ENCODE measurements at places on chromosomes 2 and 18.
A peak's percentile ranks its signal among the peaks of the same experiment; 100 is the strongest.

DNA sequence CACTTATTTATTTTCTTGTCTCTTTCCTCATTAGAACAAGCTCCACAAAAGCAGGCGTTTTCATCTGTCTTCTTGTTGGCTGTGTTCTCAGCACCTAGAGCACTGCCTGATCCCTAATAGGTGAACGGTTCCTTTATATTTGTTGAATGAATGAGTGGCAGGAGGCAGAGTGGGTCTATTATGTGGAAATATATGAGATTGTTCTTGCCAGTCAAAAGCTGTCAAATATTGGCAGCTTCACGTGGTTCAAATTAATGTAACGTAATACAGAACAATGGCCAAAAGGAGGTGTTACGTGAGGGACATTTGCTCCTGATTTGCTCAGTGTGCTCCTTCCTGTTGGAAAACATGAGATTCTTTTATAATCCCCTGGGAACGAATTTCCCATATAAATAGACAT lies 8.5 kb upstream of the ARHGAP25 start:
- DNase-seq: no peak

DNA sequence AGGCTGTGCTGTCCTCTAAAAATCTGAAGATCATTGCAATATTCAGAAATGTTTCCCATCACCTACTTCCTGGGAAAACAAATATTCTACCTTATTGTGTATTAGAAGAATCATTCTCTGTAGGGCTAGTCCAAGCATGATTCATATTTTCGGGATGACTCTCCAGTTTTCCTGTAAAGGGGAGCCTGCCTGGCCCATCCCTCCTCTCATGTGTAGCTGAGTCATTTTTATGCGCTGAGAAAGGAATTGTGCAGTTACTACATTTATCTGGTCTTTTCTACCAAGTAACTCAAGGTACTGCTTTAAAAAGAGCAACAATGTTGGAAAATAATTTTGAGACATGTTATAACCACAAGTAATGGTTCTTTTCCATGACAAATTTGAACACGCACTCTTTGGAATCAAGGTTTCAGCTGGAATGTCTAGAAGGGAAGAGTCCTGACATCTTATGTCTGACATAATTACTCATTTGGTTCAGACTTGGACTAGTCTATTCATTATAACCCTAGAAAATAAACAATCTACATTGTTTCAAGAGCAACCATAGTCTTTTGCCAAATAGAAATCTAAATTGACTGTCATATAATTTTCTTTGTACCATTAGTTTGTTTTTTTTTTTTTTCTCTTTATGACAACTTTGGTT lies 6.6 kb downstream of the DSG3 start:
- DNase-seq: no peak

DNA sequence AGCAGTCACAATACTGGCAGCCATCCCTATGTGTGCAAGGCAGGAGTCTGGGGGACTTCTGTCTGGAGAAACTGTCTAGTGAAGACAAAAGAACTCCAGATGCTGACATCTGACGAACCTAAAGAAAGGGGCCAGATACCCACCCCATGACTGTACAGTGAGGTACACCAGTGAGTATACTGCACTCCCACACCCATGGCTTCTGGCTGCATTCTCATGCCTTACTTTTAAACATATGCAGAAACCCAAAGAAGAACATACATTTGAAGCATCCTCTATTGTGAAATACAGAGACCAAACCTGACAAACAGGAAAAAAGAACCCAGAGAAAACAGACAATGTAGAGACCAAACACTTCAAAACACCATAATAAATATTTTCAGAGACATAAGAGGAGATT lies 102.2 kb downstream of the ACTR3 start:
- DNase-seq: no peak

DNA sequence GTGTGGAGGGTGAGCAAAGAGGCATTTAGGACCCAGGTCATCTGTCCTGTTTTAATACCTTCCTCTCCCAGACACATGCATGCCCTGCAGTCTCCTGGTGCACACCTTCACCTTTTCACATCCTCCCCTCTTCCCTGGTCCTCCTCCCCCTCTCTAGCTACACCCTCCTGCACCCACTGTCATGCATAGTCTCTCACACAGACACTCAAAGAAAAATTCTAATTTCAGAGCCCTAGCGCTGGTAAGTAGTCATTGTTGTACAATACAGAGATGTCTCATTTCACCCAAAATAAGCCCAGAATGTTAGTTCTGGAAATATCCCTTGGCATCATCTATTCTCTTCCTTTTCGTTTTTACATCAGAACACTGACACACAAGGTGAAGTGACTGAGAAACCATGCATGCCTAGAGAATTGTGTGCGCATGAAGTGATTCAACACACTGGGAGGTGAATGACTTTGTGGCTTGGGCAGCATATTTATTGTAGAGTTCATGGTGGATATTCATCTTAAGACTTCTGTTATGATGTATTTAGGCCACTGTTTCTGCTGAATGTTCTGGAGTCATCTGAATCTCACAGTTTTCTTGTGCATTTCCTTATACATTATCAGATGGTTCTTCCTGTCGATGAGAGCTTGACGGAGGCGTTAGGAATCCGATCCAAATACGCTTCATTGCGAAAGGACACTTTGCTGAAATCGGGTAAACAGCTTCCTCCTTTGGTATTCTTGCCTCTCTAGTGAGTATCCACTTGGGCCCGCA lies 69.9 kb downstream of the COA5 start:
- no peak for DNase-seq

DNA sequence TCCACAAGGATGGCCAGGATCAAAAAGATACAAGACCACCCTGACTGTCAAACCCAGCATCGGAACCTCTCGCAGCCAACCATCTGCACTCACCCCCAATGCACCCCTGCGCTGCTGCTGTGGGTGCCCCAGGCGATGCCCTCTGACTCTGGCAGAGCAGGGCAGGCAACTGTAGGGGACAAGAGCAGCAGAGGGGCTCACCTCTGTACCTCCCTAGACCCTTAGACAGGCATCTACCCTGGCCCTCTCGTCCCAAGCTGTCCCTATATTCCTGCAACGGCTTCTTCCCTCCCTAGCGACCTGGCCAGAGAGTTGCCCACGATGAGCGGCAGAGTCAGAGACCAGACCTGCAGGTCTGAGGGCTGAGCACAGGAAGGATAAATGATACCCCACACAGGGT lies 128.2 kb downstream of the HDAC4 start:
- DNase-seq: no peak

DNA sequence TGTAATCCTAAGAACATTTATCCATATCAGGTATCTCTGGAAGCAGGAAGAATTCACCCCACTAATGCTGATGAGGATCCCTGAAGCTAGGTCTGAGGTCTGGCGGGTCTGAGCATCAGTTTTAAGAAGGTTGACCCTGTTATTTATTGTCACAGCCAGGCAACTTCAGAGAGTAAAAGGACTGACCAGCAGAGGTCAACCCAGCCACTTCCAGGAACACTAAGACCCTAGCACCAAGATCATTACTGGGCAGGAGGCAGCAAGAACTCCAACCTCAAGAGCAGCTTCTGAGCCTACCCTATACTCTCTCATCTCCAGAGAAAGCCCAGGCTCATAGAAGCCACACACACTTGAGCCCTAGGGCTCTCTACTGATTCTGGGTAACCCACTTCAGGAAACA lies 901.4 kb downstream of the DCDC2C start:
- no peak for DNase-seq

- DNase-seq: peak; percentile 33
Observed at GRCh38 chr2:149375801-149376361, 45.5 kb downstream of the LYPD6 start.

GRCh38 chr2:171410624-171411023 lies 23.2 kb downstream of the METTL8 start:
- peak; percentile 20 for DNase-seq

DNA sequence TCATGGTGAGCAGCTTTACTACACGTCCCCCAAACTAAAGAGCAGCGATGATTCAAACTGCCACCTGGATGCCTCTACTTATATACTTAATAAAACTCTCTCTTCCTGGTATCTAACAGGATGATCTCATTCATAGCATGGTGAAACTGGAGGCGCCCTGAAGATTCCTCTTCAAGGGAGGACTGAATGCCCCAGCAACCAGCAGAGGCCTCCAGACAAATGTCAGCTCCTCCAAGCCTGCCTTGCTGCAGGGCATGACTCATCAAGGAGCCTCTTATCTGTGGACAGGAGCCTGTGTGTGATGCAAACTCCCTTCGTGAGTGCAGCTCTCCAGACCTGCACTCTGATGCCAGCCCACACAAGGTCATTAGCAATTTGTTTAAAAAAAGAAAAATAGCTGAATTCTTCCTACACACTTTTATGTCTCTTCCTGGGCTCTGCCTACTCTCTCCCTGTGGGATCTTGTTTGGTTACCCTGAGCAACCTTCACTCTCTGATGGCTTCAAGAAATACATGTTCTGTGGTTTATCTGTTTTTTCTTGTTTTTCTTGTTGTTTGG lies 30.2 kb downstream of the LONRF2 start:
- DNase-seq: peak; percentile 94

- no peak for DNase-seq
Observed at GRCh38 chr2:30940839-30941238, 133.6 kb upstream of the CAPN13 start.

DNA sequence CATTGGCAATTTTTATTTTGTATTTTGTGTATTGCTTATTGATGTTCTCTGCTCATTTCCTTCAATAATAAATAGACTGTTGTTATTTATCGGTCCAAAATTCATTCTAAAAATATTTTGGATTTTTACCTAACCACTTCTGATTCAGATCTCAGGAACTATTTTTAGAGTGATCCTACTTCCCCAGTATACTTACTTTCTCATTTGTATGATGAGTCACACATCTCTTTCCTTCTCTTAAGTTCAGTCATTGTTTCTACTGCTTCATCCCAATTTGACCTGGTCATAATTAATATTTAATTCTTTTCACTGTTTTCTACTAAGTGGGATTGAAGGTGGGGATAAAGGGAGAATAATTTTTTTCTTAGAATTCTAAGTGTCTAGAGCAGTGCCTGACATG lies 75.1 kb downstream of the AGPS start:
- peak; percentile 47 for DNase-seq

Measured in EL (cell line).